Hepatocyte (in vitro differentiated cells): ENCODE measurements at places on chromosomes 1 and 21.
A peak's percentile ranks its signal among the peaks of the same experiment; 100 is the strongest.

DNA sequence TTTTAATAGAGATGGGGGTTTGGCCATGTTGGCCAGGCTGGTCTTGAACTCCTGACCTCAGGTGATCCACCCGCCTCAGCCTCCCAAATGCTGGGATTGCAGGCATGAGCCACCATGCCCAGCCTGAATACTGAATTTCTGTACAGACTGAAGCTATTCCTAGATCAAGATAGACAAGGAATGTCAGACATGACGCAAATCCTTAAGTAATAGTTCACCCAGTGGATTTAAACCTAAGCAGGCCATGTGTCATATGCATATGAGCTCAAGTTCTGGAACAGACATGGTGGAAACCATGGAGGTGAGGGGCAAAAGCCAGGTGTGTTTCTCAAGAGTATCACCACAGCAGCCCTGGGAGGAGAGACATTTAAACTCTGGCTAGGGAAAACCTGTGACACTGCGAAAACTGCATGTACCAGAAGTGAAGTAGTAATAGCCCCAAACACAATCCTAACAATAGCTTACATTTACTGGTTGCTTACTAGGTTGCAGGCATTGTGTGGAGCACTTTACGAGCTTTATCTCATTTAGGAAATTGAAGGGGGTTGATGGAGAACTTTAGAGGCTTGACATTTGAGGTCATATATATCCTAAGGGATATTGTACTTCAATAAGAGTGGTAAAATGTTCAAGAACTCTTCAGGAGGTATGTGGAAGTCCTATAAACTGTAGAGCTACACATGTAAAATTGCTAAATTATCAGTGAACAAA is 31.7 kb upstream of the MAN1A2 start:
- no peak for DNase-seq

GRCh38 chr1:8746554-8746953 is 70.9 kb downstream of the RERE start:
- DNase-seq = no peak

DNA sequence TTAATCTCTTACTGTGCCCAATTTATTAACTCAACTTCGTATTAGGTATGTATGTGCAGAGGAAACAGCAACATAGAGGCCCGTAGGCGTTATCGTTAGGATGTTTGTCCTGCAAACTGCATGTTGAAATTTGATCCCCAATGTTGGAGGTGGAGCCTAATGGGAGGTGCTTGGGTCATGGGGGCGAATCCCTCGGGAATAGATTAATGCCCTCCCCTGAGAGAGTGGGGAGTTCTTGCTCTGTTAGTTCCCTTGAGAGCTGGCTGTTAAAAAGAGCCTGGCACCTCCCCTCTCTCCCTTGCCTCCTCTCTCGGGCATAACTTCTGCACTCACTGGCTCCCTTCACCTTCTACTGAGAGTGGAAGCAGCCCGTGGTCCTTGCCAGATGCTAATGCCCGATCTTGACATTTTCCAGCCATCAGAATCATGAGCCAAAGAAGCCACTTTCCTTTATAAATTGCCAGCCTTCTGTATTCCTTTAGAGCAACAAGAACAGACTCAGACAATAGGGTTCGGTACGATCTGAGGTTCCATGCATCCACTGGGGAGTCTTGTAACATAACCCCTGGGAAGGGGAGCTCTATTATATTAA is 149.0 kb upstream of the RAB4A start:
- DNase-seq = no peak

- DNase-seq = no peak
These were observed 10.1 kb downstream of the ZZZ3 start for GRCh38 chr1:77672374-77672773.

GRCh38 chr1:154344977-154345837 is 19.9 kb downstream of the ATP8B2 start:
- DNase-seq = peak; percentile 66

- DNase-seq = peak; percentile 69
These were observed 85.5 kb downstream of the CLIC4 start for GRCh38 chr1:24830680-24831272.

DNA sequence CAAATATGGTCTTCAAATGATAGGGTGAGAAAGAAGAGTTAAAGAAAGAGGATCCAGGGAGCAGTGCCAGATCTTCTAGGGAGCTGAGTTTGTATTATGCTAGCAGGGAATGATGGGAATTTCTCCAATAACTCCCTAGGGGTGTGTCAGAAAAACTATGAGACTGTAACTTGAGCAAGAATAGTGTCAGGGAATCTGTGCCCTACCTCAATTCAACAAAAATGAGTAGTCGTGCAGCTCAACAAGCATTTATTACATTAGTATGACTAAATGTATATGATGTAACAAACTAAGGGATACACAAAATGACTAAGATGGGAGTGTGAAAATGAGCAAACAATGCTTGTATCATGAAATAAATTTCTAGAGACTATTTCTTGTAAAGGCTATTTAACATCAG is 24.2 kb downstream of the SPAG17 start:
- no peak for DNase-seq

DNA sequence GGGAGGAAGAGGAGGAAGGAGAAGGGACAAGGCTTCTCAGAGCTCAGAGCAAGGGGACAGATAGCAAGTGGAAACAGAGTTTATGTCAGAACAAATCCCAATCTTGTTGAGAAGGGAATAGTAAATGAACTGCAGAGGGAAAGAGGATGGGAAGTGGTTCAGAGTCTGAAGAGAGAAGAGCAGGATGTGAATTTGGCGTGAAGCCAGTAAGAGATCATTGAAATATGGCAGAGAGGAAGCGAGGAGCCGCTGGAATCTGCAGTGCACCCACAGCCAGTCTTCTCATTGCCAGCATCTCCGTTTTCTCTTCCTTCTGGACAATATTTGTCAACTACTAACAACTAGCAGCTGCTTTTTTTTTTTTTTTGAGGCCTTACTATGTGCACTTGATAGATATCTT is 19.1 kb downstream of the OLFML3 start:
- peak; percentile 32 for DNase-seq

- DNase-seq = no peak
These were observed 152.0 kb downstream of the ZSCAN20 start for GRCh38 chr1:33624261-33624990.

DNA sequence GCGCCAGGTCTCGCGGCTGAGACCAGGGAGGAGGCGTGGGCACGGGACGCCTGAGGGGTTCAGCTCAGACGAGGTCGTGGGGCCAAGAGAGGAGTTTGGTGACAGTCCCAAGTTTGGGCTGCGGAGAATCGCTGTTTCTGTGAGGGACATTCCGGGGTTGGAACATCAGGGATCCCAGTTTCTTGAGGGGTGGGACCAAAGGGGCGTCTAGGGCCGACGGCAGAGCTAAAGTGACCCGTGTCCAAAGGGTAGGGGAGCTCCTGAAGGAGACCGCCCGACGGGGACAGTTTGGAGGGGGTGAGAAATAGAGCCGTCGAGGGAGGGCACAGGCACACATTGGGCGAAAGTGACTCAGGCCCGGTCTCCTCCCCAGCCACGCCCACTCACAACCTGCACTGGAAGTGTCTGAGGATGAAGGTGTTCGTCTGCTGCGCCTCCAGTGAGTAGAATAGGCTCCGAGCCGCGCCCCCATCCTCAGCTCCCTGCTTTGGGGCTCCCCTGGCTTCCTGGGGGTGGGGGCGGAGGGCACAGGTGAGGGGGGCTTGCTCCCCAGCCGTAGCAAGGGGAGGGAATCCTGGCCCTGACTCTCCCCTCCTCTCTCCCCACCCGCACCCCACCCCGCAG is 7.0 kb downstream of the EFNA3 start:
- DNase-seq = peak; percentile 83

- no peak for DNase-seq
These were observed 104.7 kb downstream of the HLCS start for GRCh38 chr21:36861595-36862323.

DNA sequence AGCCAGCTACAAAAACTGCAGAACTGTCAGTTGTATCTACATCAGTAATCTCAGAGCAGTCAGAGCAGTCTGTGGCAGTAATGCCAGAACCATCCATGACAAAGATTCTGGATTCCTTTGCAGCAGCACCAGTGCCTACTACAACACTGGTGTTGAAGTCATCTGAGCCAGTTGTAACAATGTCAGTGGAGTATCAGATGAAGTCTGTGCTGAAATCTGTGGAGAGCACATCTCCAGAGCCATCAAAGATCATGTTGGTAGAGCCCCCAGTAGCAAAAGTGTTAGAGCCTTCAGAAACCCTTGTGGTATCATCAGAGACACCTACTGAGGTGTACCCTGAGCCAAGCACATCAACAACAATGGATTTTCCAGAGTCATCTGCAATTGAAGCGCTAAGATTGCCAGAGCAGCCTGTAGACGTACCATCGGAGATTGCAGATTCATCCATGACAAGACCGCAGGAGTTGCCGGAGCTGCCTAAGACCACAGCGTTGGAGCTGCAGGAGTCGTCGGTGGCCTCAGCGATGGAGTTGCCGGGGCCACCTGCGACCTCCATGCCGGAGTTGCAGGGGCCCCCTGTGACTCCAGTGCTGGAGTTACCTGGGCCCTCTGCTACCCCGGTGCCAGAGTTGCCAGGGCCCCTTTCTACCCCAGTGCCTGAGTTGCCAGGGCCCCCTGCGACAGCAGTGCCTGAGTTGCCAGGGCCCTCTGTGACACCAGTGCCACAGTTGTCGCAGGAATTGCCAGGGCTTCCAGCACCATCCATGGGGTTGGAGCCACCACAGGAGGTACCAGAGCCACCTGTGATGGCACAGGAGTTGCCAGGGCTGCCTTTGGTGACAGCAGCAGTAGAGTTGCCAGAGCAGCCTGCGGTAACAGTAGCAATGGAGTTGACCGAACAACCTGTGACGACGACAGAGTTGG is 7.3 kb downstream of the SON start:
- no peak for DNase-seq
